CD14-positive monocyte (primary cell): ENCODE measurements at places on chromosomes 13 and 19. TPM values are rescaled to one million over a fixed set of nuclear protein-coding genes. Genes with fewer than 3 reads are reported as not detected.

MBD3L2 gene
- polyA plus RNA-seq: not detected in 2 replicates

LINGO3 gene
- polyA plus RNA-seq: 2.8 TPM

VN1R2 gene
- not detected for polyA plus RNA-seq

DNA sequence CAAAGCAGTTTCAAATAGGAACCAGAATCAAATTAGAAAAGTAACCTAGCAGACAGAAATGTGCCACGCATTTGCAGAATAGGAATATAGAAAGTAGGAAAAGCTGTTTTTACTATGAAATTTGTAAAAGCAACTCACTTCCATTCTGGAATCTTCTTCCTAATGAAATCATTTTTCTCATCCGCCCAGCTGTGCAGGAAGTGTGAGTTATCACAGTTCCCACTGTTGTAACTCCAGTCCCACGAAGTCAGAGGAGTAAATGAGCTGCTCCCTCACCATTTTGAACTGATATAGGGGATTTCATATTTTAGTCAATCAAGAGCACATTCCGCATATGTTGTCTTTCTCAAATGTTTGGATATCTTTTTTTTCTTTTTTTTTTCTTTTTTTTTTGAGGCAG, 230.8 kb downstream of the TBC1D4 start:
- DNase-seq: no peak

GRCh38 chr13:113400621-113401451, 36.9 kb upstream of the GRTP1 start:
- DNase-seq: no peak

DNA sequence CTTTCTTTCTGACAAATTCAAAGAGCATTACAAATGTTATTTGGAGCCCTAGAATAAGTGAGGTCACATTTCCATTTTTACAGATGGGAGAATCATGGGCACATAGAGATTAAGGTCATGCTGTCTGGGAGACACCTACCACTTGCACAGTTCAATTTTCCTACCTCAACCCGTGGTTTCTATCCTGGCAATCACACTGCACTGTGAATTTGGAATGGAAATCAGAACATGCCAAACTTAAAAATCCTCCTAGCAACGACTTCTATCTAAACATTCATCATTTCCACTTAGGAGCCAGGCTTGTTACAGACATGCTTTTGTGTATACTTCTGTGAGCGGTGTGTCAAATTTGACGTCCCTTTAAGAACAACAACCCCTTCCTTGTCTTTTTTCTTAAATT, 251.5 kb downstream of the DNAJC15 start:
- DNase-seq: no peak

DNA sequence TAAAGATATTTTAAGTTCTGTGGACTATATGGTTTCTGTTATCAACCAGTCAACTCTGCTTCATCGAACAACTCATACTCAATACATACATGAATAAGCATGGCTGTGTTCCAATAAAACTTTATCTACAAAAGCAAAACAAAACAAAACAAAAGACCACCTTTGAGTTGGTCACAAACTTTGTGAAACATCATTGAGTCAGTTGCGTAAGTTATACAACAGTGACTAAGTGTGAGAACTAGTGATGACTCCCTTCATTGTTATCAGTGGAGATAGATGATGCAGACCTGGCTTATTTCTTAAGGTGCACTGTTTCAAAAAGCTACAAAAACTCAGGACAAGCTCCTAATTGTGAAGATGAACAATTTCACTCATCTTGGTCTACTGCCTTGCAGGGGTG, 14.5 kb upstream of the KLK4 start:
- DNase-seq: no peak
